ENCODE measurements at places on chromosomes 16 and 17.
A peak's percentile ranks its signal among the peaks of the same experiment; 100 is the strongest.

DNA sequence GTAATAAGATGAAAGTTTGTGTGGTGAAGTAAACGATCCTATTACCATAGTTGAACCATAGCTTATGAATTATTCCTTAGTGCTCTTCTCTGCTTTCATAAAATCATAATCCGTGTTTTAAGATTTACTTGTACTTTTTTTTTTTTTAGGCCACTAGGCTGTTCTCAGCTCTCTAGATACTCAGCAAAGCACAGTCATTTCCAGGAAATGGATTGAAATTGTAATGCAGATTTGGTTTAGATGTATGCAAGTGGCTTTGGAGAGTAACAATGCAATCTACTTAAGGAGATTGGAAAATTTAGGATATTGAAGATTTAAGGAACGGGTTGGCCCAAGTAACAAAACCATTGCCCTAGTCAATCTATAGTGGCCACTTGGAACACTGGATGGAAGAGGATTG lies 125.1 kb downstream of the PITPNC1 start:
- DNase-seq, result no peak

GRCh38 chr16:86229866-86230656 lies 280.3 kb upstream of the FOXF1 start:
- no peak for DNase-seq

DNA sequence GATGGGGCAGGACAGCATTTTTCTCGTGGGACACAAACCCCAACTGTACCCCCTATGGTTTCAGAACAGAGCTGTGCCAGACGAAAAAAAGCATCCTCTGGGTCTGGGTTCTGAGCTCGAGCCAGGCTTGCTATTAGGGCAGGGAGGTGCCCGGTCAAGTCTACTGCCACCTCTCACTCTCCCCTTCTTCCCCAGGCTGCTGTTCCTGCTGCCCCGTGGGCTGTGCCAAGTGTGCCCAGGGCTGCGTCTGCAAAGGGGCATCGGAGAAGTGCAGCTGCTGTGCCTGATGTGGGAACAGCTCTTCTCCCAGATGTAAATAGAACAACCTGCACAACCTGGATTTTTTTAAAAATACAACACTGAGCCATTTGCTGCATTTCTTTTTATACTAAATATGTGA lies 1.1 kb downstream of the MT1E start:
- no peak for DNase-seq

GRCh38 chr17:39943702-39944392 lies 16.3 kb downstream of the LRRC3C start:
- no peak for DNase-seq

- DNase-seq, result no peak
Observed at GRCh38 chr17:8126491-8127066, 2.7 kb upstream of the HES7 start.

DNA sequence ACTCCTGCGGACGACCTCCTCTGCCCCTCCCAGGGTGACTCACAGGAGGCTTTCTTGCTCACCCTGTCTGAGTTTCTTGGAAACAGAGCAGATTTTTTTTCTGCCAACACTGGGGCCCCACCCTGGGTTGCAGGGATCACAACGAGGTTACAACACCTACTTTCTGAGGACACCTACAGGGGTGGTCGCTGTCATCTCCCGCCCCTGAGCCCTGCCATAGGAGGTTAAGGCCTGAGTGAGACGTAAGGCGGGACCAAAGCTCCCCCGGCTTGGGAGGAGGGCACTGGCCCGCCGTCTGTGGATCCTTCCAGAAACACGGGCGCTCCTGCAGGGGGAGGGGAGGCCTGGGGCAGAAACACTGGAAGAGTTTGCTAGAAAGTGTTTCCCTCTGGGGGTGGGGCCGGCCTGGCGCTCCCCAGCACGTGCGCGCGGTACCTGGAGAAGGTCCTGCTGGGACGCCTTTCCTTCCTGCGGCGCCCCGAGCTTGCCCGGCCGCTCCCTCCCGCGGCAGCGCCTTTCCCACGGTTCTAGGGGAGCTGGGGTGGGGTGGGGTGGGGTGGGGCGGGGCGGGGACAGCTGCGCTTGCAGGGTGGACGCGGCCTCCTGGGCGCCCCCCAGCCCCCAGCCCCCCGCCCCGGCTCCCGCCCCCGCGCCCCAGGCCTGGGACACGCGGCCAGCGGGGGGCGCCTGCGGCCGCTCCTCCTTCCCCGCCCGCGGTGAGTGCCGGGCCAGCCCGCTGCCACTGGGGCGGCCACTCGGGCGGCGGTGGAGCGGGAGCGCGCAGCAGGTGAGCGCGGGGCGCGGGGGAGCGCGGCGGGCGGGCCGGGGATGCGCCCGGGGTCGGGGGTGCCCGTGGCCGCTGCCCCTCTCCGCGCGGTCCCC lies 20.7 kb upstream of the ADCY7 start:
- peak; percentile 37 for DNase-seq

- DNase-seq, result no peak
Observed at GRCh38 chr17:30064738-30065137, 51.9 kb upstream of the NSRP1 start.

DNA sequence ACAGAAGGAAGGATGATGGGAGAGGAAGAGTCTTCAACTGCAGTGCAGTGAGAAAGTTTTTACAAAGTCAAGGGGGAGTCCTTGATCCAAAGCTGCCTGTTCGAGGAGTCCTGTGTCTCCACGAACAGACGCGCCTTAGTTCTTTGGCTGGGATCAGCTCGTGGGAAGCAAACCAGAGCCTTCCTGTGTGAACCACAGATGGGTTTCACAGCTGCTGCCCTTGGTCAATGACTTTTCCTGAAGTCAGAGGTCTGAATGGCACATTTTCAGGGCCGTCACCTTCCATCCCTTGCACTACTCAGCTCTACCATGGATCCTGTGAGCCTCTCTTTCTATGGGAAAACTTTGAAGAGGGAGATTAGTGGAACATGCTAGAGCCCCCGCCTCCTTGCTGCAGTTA lies 4.2 kb upstream of the SBK1 start:
- DNase-seq, result no peak

GRCh38 chr17:7484919-7485377 lies 782 bp downstream of the POLR2A start:
- DNase-seq, result no peak

DNA sequence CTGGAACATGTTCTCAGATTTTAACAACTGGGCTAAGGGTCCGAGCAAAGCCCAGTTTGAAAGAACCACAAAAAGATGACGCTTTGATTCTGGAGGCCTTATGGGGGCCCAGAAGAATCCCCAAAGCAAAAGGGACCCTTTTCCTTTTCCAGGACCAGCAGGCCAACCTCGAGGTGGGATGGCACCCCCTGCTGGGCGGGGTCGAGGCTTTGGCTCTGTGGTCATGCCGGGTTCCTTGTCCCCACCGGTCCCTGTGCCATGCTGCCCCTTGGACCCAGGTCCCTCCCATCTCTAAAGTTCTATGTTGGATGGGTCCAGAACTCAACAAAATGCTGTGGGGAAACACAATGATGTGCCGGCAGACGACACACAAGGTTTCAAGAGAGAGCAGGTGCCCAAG lies 30.9 kb downstream of the TMEM204 start:
- no peak for DNase-seq
